NCI-H187 (cell line): ENCODE measurements at places on chromosomes 11 and 22.
A peak's percentile ranks its signal among the peaks of the same experiment; 100 is the strongest.

DNA sequence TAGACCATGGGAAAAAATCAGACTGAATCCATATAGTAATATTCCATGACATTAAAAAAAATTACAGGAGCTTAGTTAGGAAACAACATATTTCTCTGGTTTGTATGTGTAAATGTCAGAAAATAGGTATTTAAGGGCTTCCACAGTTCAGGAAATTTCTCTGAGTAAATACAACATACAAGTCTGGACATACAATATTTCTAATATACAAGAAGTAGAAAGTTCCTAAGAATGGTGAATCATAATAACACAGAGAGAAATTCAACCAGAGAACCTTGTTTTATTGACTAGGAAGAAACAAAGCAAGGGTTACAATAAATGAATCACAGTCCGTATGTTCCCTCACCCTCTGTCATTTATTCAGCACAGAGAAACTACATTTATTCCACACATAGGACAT lies 532.7 kb upstream of the FAT3 start:
- no peak for DNase-seq

DNA sequence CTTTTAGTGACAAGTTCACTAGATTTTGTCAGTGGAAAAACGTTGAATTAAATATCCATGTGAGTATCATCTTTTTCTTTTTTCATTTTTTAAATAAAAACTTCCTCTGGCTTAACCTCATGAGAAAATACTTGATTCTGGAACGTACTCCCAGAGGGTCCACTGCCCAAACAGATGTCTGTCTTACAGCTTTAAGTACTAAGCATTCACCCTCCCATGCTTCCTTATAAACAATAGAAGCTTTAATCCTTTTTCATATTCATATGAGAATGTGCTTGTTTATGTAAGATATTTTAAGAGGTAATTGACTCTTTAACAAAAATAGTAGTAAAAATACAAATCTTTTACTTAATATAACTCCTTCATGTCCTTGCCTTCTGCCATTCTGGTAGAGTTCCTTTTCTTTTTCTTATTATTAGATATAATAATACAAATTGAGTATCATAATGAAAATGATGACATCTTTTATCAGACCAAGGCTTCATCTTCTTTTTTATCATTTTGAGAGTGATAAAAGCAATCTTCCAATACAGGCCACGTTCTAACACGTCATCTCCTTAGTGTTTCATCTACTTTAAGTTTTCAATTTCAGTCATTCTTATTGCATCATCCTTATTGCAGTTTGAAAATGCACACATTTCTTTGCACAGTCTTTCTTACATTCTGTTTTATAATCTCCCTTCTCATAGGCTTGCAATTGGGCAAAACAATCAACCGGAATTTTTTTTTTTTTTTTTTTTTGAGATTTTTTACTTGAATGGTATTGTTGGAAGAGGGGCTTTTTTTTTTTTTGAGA lies 69.5 kb upstream of the MYO18B start:
- DNase-seq = no peak

- DNase-seq = no peak
Observed at GRCh38 chr11:122340607-122341290, 224.7 kb upstream of the BLID start.

GRCh38 chr11:19803506-19803998 lies 90.9 kb downstream of the NAV2 start:
- no peak for DNase-seq

DNA sequence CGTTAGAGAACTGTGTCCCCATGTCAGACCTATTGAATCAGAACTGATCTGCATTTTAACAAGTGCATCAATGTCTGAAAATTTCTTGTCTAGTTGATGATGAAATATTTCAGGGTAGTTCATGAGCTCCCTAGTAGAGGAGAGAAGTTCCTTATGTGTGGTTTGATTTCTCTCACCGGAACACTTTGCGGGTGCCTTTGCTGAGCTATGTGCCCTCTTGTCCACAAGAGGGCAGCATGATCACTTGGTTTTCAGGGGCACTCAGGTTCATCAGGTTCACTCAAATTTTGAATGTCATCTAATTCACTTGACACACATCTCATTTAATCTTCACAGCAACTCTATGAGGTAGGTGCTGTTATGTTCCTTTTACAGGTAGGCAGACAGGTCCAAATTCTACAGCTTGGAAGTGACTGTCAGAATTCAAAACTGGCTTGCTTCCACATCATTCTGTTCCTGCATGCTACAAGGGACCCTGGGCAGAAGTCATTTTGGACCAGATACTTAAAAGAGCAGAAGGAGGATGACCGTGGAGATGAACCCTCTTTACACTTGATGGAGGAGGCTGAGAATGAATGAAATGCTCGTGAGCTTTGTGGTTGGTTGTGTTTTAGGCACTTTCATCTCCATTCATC lies 55.6 kb downstream of the P4HA3 start:
- DNase-seq = peak; percentile 12

GRCh38 chr22:23212061-23213021 lies 32.0 kb downstream of the BCR start:
- peak; percentile 60 for DNase-seq

DNA sequence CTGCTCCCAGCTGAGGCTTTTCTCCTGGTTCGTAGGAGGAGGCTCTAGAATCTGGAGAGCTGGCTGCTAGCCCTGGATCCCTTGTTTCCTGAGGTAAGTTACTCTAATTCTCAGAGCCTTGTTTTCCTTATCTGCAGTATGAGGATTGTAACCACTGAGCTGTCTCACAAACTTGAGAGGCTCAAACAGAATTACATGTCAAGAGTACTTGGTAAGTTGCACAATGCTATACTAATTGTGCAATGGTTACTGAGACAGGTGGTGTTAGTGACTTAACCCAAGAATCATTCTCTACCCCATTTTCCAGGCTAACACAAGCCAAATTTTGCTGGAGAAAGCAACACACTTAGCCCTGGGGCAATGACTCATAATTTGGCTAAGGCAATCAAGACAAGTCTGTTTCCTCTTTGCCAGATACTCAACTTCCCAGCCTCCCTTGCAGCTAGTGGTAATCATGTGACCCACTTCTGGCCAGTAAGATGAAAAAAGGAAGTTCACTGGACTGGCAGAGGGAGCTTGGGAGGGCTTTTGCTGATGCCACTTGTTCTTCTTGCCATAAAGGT lies 348.0 kb downstream of the TENM4 start:
- DNase-seq = no peak

- DNase-seq = no peak
Observed at GRCh38 chr11:112616327-112617097, 344.7 kb upstream of the NCAM1 start.

GRCh38 chr22:23834793-23835483 lies 3.9 kb downstream of the DERL3 start:
- DNase-seq = no peak

DNA sequence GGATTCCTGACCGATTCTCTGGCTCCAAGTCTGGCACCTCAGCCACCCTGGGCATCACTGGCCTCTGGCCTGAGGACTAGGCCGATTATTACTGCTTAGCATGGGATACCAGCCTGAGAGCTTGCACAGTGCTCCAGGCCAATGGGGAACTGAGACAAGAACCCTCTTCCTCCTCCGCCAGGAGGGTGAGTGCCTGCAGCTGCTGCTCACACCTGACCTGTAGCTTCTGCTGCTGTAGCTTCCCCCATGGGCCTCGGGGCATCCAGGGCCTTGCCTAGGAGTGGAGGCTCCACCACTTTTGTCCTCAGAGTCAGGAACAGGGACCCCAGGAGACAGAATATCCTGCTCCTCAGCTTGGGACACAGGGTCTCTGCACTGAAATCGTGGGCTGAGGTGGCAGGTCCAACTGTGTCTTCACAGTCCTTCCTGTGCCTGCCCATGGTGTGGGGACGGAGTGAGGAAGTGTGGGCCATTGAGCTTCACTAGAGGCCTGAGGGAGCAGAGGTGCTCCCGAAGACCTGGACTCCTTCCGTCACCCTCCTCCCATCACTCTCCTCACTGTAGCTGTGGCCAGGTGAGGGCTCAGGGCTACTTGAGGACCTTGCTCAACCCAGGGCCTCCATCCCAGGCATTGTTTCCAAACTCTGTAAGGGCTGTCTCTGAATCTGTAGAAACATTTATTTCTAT lies 103.8 kb downstream of the ZNF280B start:
- no peak for DNase-seq

DNA sequence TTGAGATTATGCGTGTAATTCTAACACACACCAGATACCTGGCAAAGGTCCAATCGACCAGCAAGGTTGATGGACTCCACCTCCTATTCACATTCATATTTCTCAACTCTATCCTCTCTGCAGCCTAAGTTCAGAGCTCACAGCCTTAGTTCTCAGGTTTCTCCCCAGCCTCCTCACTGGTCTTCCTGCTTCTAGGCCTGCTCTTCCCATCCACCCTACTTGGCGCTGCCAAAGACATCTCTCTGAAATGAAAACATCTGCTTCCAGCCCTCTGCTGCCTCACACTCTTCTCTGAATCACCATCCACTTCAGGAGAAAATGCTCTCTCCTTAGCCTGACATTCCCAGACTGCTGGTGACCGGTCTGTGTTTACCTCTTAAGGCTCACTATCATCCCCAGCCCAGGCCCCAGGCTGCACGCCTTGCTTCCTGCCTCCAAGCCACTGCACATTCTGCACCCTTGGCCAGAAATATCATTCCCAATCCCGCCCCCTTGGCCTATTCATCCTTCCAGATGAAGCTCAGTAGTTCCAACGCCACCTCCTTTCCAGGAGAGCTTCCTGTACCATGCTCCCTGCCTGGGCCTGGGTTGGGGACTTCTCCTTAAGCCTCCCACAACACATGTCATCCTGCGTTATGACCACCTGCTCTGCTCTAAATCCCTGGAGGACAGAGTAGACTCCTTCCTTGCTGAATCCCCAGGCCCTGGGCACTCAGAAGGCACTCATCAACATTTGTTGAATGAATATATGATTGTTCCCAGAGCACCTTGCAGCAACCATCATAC lies 3.5 kb downstream of the ARRB1 start:
- peak; percentile 52 for DNase-seq

DNA sequence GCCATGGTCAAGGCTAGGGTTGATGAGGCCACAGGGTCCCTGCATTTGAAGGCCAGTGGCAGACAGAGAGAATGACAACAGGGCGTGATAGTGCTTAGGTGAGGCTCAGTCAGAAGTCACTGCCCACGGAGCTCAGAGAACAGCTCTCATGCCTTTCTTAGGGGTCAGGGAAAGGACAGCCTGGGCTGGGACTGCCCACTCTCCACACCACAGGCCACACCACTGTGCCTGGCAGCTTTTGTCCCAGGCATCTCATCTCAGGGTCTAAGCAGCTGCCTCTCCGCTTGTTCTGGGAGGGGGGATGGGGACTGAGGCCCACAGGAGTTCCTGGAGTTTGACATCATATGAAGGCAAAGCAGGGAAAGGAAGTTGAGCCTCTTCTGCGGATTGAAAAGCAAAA lies 150.2 kb upstream of the B3GAT1 start:
- DNase-seq = no peak

DNA sequence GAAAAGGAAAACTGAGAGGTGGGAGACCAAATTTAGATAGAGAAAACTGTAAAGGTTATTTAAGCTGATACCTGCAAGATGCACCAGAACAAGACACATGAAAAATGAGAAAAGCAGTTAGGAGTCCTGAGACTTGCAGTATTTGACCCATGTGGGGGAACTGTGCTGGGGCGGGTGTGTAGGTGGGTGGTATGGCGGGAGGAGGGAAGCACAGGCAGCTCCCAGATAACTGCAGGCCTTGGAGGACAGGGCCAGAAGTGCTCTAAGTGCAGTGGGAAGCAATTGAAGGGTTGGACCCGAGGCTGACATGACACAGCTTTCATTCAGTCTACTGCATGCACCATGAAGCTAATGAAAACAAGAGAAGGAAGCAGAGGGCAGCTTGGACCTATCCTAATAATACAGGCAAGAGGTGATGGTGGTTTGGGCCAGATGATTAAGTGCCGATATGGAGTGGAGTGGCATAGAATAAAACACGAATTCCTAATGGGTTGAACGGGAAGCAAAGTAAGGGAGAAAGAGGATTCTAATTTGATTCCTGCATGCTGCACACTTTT lies 48.0 kb upstream of the ANO3 start:
- DNase-seq = no peak

- DNase-seq = no peak
Observed at GRCh38 chr11:122345586-122345985, 229.6 kb upstream of the BLID start.

- peak; percentile 22 for DNase-seq
Observed at GRCh38 chr11:9047964-9048523, 43.4 kb downstream of the SCUBE2 start.

DNA sequence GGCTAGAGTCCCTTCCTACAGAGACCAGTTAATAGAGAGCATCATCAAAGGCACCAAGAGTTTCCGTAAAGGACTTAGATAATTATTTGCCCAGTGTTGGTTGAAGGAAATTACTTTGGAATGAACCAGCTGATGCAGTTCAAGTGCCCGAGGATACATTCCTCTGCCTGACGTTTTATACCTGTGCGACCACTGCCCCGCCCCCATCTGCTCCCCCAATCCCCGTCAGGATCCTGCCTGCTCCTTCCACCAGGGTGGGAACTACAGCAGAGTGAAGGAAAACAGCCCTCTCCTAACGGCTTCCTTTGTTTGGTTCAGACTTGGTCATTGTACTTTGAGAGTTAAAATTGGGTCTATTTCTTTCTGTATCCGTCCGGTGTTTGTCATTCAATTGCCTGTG lies 761.5 kb downstream of the NTM start:
- DNase-seq = no peak

DNA sequence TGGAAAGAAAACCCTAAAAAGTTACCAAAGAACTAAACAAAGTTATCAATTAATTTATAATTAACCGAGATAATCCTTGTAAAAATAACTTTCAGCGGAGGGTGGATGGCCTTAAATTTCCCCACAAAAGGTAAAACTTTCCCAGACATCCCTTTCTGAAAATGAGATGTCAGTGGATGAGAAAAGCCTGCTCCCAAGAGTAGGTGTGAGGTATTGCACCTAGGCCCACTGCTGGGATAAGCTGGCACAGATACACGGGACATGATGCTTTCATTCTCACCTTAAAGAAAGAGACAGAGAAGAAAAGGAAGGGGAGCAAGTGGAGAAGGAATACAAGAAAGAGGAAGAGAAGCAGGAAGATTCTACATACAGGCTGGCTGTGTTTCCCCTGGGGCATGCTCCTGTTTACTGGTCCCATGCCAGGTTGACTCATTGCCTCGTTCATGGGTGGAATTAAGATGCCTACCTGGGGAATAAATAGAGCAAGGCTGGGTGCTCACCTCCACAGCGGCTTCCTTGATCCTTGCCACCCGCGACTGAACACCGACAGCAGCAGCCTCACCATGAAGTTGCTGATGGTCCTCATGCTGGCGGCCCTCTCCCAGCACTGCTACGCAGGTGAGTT lies at the start of gene SCGB2A2:
Gene SCGB2A2, plus strand, starts transcription at position 505 of the 625 bp plus-strand sequence. Its CDS starts 59 bp downstream, at position 564.
- no peak for DNase-seq

GRCh38 chr11:125342281-125342930 lies 153.7 kb downstream of the FEZ1 start:
- no peak for DNase-seq

- no peak for DNase-seq
Observed at GRCh38 chr22:26445577-26446275, 16.7 kb downstream of the ASPHD2 start.

DNA sequence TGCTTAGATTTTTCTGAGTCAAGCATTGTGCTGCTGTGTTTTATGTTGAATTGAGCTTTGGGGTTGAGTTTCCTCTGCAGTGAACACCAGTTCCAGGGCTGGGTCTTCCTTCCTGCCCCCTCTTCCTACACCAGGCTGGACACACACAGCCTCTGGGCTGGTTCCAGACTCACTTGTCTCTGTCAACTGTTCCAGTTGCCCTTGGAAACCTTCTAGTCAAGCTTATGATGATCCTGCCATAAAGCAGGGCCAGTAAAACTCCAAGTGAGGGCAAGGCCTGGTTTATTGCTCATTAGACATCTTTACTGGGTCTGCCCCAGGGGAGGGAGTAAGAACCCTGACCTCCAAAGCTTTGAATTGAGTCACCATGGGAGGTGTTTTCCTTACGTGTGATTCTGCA lies 61.1 kb downstream of the KIAA1671 start:
- DNase-seq = no peak

GRCh38 chr11:117289795-117290194 lies 1.4 kb upstream of the BACE1-AS start:
- no peak for DNase-seq
